ENCODE measurements at places on chromosomes 1 and 21.

GRCh38 chr1:111481387-111482221, 7.8 kb downstream of the C1orf162 start:
- no peak for DNase-seq

GRCh38 chr1:230371923-230372703, 54.0 kb downstream of the PGBD5 start:
- no peak for DNase-seq

GRCh38 chr1:156502894-156503697, 2.5 kb upstream of the MEF2D start:
- peak; percentile 81 for DNase-seq

GRCh38 chr1:154237435-154237834, 16.7 kb downstream of the UBAP2L start:
- no peak for DNase-seq

DNA sequence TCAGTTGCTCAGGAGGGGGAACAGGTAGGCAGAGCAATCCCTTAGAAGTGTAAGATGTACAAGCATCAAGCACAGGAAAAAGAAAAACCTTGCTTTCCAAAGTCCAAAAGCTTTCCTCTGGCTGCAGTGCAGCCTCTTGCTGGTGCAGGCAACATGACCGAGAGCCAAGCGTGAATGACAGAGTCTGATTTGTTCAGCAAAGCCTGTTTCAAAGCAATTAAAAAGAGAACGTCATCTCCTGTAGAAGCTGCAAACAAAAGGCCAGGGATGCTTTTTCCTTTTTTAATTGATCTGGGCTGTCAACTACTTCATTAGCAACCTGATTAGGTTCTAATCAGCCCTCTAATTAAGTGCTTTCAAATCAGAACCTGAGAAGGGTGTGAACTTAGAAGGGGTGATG, 38.2 kb upstream of the PLA2G2C start:
- no peak for DNase-seq

- DNase-seq: no peak
Measured at GRCh38 chr1:152034324-152034653, 2.5 kb downstream of the S100A11 start.

- no peak for DNase-seq
Measured at GRCh38 chr1:154478013-154478412, 24.0 kb upstream of the TDRD10 start.

DNA sequence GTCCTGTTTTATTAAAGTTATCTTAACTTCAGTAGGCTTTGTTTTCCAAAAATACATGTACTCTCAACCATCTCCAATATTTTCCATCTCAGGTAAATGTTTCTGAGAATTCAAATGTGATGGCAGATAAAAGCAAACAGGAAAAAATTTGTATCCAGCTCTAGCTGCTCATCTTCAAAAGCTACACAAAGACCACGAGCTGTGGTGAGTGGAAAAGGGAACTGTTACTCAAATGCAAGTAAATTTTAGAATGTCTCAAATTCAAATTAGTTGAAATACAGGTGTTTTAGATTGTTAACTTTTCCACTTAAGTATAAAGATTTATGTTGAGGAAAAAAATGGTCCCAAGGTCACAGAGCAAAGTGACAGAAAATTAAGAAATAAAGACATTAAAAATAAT, 216.0 kb downstream of the SLC45A1 start:
- no peak for DNase-seq

DNA sequence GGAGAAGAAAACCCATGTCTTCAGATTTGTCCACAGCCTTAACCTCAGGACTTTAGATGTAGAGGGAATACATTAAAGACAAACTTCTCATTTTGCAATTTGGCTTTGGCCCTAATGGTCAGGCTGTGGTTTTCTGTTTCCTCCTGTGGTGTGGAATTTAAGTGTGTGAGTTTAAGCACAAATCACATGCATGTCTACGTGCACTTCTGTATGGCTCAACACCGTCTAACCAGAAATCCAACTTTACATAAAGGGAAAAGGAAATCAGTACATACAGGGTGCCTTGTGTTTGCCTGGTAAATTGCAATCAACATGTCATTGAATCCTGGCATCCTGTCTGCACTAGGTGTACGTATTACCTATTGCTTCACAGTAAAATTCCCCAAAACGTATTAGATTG, 1.2 kb upstream of the ZNF124 start:
- DNase-seq: no peak
